Sigmoid colon (tissue), 7 donors: ENCODE measurements at places on chromosomes 2 and 18. TPM values are rescaled to one million over a fixed set of nuclear protein-coding genes. Genes with fewer than 3 reads are reported as not detected.

GRCh38 chr18:79612291-79613108 lies 67.1 kb upstream of the CTDP1 start:
- peak; percentile 53 for DNase-seq

DNA sequence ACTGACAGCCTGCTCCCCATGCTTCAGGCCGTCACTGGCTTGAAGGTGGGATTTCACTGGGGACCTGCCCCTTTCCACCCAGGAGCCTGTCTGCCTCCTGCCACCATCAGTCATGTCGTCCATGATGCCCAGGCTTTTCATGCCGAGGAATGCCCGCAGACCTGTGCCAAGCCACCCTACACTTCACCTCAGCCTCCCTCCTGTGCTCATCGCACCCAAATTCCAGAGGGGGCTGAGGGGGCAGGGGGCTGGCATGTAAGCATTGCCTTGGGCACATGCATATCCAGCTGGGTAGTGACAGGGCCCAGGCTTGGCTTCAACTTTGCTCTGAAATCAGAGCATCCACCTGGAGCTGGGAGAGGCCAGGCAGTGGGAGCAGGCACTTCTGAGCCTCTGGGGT lies 20.9 kb upstream of the RPRM start:
- no peak for DNase-seq

- no peak for DNase-seq
Observed at GRCh38 chr2:204706939-204707338, 161.7 kb downstream of the PARD3B start.

Gene MARCO
- 18.7 TPM for total RNA-seq

Gene TCF23
- total RNA-seq = not detected

DNA sequence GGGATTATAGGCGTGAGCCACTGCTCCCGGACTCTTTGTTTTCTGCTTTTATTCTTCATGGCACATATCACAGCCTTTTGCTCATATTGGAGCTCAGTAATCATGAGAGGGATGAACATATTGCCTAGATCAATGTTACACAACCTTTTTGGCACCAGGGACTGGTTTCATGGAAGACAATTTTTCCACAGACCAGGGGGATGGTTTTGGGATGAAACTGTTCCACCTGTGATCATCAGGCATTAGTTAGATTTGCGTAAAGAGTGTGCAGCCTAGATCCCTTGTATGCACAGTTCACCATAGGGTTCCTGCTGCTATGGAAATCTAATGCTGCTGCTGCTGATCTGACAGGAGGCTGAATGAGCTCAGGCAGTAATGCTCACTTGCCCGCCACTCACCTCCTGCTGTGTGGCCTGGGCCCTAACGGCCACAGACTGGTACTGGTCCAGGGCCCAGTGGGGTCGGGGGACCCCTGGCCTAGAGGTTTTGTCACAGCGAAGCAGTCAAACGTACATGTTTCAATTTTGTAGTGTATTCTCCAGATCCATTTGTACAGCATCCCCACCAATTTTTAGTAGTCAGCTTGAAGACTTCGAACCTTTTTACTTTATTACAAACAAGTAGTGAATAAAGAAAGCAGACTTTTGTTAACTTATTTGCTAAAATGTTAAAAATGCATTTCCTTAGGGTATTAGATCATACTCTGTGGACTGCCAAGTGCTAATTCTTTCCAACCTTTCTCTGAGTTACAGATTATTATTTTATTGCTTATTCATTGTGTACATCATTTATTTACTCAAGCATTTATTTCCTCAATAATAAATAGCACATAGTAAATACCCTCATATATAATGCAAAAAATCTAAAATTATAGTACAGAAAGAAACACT lies 6.2 kb downstream of the DAW1 start:
- DNase-seq = no peak

GRCh38 chr2:74239346-74239745 lies 40.9 kb downstream of the MTHFD2 start:
- peak; percentile 27 for DNase-seq

DNA sequence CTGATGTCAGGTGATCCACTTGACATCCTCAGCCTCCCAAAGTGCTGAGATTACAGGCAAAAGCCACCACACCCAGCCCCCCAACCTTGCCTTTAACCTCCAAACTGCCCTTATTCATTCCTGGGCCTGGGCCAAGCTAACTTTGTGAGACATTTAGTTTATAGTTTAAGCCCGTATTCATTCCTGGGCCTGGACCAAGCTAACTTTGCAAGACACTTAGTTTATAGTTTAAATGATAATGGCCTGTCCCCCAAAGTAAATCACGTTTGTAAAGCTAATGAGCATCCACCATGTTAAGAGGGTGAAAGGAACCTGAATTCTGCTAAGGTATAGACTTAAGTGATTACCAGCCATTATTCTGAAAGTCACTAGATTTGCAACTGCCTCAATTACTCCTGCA lies 68.7 kb downstream of the NEURL3 start:
- no peak for DNase-seq

Gene LYPD6B
- not detected for total RNA-seq

DNA sequence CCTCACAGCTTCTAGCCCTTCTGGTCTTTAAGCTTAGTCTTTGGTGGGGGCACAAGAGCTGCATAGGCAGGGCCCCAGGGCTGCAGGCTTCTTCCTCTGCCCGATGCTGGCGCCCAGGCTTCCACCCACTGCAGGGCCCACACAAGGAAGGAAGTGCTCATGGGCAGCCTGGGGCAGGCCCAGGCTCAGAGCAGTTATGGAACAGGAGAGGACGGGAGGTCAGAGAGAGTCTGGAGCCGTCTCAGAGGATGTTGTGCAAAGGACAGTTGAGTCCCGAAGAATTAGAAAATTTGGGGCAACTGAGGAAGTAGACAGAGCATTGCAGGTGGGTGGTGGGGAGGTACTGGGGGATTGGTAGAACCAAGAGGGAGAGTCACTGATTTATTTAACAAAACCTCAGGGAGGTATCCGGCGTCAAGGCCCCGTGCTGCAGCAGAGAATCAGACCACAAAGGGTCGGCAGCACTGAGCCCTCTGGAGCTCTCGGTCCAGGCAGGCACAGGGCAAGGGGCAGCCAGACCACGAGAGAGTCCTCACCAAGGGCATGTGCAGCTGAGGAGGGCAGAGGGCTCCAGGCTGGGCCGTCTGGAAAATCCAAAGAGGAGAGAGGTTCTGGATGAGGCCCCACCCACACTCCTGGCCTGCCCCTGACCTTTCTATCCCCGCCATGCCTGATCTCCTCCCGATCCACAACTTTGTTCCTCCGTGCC lies 110.8 kb upstream of the GLI2 start:
- peak; percentile 41 for DNase-seq

Gene COL5A2
- 90.5 TPM for total RNA-seq

Gene SERPINB13
- not detected for total RNA-seq

DNA sequence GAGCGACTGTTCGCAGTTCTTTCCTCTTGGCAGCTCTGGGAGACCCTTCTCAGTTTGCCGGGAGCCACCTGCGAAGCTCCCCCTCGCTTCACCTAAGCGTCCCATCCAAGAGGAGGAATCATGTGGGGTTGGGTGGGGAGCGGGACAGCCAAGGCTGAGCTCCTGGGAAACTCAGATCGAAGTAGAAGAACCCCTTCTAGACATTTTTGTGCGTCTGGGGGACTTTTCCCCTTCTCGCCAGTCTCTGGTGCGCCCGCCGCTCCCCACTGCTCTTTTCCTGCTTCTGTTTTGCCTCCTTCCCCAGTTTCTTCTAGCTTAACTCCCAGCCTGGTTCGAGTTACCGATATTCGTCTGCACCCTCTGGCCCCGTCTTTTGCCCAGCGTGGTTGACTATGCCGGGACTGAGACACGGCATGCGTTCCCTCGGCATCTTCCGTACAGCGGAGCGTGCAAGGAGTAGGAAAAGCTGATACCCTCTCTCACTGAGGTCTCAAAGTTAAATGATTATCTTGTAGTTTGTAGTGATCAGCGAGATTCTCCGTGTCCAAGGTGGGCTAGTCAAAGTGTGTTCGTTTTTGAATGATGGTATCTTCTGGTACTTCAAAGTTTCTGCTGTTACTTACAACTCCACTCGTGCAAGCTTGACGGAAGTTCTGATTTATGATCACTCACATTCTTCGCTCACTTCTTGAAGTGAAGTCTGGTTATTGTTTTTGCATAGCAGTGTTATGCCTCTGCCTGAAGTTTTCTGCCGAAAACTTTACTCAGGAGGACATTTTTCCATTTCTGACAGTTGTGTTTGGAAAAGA lies 664 bp downstream of the CAMKMT start:
- DNase-seq = peak; percentile 76

Gene FARSB
- total RNA-seq = 8.3 TPM

DNA sequence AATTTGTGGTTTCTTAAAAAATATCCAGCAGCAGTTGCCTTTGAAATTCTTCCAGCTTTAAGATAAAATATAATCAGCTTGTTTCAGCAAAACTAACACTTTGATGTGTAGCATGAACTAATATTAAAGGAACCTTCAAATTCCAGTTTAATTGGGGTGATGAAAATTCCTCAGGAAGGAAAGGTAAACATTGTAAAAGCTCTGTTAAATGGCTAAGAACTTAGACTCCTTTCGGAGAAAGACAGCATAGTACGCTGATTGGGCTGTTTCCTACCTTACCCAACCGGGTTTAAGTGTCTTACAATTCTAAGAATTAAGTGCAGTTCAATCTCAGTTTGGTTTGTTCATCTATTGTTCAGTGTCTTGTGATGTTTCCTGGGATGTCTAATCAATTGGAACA lies 108.3 kb downstream of the CDH7 start:
- no peak for DNase-seq
